Kidney tubule cell (primary cell): ENCODE measurements at places on chromosomes 13 and 19.

GRCh38 chr13:90197722-90198121 is 1149.8 kb upstream of the MIR17HG start:
- no peak for DNase-seq

DNA sequence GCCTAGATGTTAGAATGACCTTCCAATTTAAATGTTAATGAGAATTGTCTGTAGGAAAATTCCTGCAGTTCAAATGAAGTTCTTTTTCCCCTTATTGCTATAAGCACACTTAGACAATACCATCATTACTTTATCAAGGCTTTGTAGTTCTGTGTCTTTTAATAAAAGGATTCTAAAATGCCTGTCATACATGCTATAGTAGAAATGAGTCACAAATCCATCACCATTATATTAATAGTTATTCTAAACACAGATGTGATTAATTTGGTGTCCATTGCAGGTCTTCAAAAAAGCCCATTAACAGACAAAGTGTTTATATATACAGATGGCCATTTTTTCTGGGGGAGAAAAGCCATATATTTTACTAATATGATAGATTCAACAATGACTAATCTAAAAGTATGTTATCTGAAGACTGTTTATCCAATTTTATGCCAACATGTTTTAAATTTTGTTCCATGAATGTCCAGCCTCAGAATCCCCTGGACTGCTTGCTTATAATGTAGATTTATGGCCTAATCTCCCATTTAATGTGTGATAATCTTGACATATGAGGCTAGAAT is 1678.3 kb upstream of the PCDH20 start:
- no peak for DNase-seq

- DNase-seq = peak; percentile 22
These were observed 11.5 kb downstream of the FAM187B start for GRCh38 chr19:35216833-35217648.

DNA sequence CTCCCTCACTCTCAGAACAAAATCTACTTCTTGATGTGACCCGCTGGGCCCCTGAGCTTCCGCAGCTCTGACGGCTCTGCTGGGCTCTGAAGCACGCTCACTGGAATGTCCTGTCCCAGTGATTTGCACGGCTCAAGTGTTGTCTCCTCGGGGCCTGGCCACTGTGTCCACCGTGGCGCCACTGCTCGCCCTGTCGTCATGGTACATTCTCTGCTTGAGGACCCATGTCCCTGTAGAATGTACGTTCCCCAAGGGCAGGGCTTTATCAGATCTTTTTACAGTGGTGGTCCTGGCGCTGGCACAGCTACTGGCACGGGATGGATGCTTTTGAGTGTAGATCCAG is 12.1 kb downstream of the KLHL26 start:
- DNase-seq = no peak

DNA sequence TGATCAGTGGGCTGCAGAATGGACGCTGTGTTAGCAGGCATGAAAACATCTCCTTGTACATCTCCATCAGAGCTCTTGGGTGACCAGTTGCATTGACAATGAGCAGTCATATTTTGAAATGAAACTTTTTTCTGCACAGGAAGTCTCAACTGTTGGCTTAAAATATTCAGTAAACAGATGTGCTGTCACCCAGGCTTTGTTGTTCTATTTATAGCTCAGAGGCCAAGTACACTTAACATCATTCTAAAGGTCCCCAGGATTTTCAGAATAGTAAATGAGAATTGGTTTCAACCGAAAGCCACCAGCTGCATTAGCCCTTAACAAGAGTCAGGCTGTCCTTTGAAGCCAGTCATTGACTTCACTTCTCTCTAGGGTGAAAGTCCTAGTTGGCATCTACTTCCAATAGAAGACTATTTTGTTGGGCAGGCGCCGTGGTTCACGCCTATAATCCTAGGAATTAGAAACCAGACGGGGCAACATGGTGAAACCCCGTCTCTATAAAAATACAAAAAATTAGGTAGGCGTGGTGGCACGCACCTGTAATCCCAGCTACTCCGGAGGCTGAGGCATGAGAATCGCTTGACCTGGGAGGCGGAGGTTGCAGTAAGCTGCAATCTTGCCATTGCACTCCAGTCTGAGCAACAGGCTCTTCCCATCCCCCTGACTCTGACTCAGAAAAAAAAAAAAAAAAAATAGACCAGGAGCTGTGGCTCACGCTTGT is 7.9 kb upstream of the PDE4A start:
- no peak for DNase-seq

DNA sequence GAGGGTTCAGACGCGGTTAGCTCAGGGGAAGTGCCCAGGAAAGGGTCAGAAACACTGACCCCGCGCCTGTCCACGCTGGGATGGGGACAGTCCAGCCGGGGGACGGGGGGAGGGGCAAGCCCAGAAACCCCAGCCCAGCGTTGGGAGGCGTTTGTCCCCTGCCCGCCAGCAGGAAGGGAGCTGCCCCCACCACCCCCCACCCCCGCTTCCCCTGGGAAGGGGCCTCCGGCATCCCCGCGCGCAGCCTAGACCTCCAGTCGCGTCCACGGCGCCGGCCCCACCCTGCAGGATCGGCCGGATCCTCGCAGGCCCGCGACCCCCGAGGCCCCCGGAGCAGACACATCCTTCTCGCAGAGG is 277 bp downstream of the GIPC1 start:
- no peak for DNase-seq

- DNase-seq = peak; percentile 48
These were observed 1.0 kb downstream of the EPOR start for GRCh38 chr19:11382898-11383705.

DNA sequence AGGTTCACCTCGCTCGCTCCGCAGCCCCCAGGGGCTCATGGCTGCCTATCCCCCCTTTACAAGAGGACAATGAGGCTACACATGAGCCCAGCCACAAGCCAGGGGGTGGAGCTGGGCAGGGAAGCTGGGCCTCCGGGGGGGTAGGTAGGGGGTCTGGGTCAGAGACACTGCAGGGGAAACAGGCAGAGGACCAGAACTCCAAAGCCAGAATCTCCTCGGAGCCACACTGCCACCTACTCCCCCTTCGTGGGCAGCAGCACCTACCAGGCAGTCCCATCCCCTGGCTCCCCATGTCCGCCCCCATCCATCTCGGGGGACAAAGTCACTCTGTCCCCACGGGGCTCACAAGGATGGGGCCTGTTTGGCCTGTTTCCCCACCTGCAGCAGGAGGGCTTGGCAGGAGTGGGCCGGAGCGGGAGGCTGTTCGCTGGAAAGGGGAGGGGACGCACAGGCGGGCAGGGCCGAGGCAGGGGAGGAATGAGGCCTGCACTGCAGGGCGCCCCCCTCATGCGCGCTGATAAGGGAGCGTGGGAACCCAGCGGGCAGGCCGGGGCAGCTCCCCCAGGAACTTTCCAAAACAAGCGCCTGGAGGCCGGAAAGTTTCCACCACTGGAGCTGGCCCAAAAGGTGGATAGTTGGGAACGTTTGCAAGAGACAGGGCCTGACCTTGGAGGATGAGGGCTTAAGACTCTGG is 545 bp upstream of the ISYNA1 start:
- no peak for DNase-seq

DNA sequence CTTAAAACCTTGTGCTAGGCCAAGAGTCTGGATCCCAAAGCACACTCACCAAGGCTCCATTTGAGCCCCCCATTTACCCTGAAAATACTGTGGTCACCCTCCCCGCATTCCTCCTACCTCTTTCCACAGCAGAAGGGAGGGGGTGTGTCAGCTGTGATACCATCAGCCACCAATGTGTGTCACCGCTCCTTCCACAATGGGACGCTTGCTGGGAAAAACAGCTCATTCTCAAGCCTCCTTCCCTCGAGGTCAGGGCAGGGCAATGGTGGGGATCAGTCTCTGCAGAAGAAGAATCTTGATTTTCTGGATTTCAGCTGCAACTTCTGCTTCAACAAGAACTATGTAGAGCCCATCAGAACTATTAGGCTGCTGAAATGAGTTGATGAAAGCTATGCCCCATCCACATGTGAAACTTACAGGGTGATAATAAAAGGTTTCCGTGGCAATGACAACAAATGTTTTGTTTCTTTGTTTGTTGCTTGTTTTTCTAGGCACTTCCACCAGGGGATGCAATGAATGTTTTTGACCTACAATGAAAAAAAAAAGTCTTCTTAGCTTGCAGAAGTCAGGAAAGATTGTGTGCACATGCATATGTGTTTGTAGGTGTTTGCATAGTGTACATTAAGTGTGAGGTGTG is 26.4 kb upstream of the ZNF507 start:
- DNase-seq = peak; percentile 37

DNA sequence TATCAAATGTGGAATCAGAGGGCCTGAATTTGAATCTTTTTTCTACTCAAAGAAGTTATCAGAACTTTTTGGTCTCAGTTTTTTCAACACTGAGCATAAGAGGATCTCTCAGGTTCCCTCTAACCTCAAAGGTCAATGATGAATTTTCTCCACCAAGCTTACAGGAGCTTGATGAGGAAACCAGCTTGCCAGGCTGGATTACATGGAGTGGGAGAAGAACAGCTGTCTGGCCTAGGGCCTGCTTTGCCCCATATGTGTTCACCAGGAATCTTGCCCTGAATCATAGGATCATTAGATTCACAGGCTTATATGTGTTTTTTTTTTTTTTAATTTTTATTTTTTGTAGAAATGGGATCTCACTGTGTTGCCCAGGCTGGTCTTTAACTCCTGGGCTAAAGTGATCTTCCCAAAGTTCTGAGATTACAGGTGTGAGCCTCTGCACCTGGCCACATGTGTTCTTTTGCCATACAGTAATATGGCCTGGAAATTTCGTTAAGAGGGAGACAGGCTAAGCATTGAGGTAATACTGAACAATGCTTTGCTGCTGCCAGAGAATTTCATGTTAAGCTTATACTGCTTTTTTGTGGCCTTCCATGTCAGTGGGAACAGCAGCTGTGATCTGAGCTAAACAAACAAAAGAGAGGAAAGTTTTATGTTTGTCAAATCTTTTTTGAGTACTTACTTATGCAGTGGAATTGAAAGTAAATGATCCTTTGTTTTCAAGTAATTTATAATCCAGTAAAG is 110.6 kb downstream of the DNAJC3 start:
- DNase-seq = no peak

GRCh38 chr13:37534676-37535075 is 63.9 kb downstream of the POSTN start:
- no peak for DNase-seq

DNA sequence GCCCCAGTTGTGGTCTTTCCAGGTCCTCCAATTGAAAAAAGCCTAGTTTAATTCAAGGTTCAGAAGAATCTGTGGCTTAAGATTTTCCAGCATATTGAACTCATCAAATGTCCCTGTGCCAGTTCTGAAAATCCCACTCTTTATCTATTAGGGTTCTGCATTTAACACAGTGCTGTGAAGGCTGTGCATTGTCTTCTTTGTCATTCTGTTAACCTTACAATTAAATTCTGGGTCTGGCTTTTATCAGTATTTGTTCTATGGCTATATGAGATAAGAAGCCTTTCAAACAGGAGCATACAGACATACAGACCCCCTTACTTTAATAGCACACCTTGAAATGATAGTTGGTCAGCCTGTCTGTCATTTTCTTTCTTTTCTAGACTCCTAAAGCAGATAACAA is 362.1 kb upstream of the DACH1 start:
- no peak for DNase-seq

- no peak for DNase-seq
These were observed 36.3 kb downstream of the DACH1 start for GRCh38 chr13:71830736-71831135.

DNA sequence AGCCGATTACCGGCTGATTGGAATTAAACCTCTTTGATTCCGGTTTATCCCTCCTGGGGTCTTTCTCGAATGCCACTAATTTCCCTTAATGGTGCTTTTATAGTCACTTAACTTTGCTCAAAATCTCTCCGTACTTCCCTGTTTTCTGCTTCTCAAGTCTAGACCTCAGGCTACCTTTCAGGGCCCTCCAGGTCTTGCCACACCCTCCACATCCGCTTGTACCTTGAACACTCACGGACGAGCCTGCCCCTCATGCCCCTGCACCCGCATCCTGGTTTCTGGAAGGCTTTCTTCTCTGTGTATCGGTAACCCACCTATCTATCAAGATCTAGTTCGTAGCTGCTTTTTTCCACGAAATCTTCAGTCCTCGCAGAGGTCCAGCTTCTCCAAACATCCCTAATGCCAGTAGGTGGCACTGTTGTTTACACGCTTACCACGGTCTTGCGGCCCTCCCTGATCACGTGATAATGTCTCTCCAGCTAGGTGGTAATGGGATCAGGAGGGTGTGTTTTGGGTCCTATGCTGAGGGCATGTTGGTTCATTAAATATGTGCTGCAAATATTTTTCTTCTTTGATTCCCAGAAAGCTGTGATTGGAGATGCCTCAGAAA is 13.8 kb downstream of the ATP12A start:
- DNase-seq = peak; percentile 62

GRCh38 chr19:11338569-11339253 is 746 bp downstream of the RAB3D start:
- DNase-seq = no peak

DNA sequence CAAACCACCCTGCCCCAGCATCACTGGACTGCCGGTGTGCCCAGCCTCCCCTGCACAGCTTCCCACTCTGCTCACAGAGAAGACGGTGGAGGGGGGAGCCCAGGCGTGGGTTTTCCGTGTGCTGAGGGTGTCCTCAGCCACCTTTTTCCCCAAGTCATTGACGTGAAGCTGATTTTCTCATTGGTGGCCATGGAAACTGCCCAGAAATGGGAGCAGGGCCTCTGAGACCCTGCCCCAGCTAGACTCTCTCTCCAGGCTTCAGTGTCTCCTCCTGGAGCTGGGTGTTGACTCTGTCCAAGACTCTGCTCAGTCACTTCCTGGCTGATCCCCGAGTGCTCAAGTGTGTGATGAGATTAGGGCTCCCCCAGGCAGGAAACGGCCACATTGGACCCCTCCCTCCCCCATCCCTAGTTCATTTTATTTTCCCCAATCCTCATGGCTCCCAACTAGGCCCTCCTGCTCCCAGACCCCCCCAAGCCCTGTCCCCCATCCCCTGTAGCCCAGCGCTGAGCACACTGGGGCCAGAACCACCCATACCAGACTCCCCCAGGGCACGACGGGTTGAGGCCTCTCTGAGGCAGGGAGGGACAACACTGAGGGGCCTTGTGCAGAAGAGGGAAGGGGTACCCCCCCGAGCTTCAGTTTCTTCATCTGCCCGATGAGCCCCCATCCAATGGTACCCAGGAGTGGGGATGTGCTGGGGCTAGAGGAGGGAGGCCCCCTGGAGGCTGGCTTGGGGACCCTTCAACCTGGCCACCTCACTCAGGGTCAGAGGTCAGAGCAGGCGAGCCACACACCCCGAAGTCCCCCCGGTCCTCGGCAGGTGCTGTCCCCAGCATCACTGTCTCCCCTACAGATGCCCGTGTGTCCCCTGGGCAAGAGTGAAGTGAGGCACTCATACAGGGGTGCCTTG is 1.2 kb upstream of the F2RL3 start:
- DNase-seq = no peak

- DNase-seq = no peak
These were observed 193.7 kb downstream of the ZNF737 start for GRCh38 chr19:20371911-20372310.

DNA sequence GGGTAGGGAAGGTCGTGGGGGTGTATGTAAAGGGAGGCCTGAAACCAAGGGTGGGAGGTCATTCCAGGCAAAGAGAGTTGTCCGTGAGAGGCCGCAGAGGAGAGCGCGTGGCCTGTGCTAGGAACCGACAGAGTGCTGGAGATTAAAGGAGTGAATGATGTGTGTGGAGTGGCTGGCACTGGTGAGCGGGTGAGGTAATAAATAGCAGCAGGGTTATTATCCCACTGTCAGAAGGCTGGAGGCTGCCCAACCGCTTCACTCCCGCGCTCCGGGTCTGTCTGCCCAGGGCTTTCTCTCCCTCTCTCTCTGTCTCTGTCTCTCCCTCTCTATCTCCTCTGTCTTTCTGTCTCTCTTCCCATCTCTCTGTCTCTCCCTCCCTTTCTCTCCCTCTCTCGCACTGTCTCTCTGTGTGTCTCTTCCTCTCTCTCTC is 17.4 kb downstream of the ZNF579 start:
- DNase-seq = no peak

GRCh38 chr13:54750521-54750920 is 1721.9 kb downstream of the OLFM4 start:
- DNase-seq = no peak
